HuH-7.5 (cell line): ENCODE measurements at places on chromosomes 3 and 15.

GRCh38 chr3:72630327-72630968, 217.8 kb downstream of the SHQ1 start:
- no peak for DNase-seq

GRCh38 chr3:128354788-128355542, 111.7 kb downstream of the DNAJB8 start:
- DNase-seq: no peak

DNA sequence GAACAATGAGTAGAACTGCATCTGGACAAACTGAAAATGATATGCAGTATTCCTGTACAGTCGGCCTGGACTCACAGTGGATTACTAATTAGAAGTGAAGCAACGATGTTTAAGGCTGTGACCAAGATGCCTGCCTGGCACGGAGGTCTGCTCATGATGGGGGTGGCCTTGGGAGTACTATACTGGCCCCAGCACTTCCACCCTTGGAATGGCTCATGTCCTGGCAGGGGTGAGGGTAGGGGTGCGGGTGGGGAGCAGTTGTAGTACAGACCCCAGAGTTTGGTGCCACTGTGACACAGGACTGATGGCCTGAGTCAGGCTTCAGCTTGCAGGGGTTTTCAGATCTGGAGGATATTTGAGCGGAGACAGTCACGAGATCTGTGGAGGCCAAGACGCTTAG, 55.1 kb upstream of the ICE2 start:
- no peak for DNase-seq

GRCh38 chr3:143182866-143183664, 63.5 kb downstream of the CHST2 start:
- no peak for DNase-seq

- no peak for DNase-seq
Measured at GRCh38 chr15:45873781-45874180, 239.0 kb downstream of the SQOR start.

- no peak for DNase-seq
Measured at GRCh38 chr3:64539451-64540196, 148.2 kb downstream of the ADAMTS9 start.

DNA sequence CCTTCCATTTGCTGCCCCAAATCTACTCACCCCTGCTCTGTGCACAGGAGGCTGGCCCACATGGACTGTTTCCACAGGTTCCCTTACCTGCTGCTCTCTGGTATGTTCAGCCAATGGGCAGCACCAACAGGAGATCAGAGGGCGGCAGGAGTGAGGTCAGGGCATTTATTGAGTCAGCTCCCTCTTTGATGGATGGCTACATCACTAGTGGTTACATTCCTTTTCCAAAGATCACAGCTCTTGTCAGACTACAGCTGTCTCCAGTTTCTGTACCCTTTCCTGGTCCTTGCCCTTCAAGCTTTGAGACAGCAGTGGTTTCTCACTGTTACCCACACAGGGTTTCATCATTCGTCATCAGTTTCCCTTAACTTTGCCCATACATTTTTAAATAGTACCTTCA, 325.1 kb downstream of the SUCLG2 start:
- DNase-seq: no peak

GRCh38 chr3:159482241-159482993, 506.2 kb upstream of the IL12A start:
- no peak for DNase-seq

DNA sequence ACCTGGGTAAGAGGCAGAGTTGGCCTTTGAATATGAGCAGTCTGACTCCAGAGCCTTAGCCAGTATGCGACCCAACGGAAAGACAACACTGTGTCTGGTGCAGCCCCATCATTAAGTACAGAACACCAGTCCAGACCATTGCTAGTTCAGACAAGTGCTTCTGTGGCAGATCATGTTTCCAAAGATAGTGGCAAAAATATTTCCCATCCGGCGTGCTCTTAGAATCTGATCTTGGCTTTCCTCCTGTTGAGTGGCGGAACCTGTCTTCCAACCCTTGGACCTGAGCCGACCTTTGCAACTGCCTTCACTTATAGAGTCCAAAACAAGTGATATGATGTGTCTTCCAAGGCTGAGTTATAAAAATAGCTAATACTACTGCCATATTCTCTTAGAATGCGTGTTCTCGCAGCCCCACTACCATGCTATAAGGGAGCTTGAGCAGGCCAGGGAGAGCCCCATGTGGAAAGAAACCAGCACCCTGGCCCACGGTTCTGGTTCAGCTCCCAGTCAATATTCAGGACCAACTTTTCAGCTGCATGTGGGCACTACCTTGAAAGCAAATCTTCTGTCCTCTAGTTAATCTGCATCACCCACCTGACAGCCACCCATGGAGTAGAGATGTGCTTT, 322.4 kb upstream of the SLCO3A1 start:
- DNase-seq: no peak

GRCh38 chr3:47512416-47513124, 942 bp downstream of the ELP6 start:
- no peak for DNase-seq

DNA sequence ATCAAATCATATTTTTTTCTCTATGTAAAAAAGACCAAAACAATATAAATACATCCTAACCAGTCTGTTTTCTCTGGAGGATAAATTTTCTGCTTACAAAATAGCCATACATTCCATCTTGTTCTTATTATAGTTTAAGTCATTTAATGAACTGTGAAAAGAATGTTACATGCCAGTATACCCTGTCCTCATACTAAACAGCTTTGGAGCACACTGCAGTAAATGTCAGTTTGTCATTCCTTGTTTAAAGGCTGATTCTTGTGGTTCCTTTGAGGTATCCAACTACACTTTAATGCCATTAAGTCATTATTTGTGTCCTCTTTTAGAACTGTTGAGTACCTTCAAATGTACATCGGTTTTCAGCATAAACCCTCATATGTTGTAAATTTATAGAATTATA, 52.7 kb upstream of the DCBLD2 start:
- no peak for DNase-seq

DNA sequence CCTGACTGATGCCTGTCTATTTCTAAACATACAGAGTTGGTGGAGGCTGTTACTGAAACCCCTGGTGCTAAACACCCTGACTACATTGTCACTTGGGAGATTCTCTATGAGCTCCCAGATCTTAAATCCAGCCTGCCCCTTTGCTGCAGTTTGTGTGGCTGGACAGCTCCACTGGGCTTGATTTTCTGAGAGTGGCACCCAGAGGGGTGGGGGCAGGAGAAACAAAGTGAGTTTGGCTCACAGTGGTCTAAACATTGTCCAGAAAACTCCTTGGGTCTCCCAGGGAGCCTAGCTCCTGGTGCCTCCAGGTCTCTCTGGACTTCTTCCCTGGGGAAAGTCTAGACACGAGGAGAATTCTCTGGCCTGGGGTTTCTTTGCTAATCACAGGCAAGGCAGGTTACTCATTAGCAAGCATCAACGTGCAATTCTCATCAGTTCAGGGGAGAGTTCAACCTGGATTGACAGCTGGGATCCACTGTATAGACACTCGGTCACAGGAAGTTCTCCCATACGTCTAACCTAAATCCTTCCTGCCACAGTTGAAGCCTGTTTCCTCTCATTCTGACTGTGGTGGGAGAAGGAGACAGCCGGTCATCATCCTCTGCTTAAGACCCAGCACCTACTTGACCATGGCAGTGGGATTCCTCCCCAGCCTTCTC, 7.1 kb upstream of the DLL4 start:
- no peak for DNase-seq

GRCh38 chr15:76328958-76329357, 7.6 kb upstream of the ISL2 start:
- no peak for DNase-seq

GRCh38 chr15:66186049-66186825, 67.3 kb downstream of the MEGF11 start:
- no peak for DNase-seq

- DNase-seq: no peak
Measured at GRCh38 chr3:179933914-179934313, 102.8 kb downstream of the PEX5L start.

GRCh38 chr15:85164841-85165466, 183.3 kb downstream of the PDE8A start:
- DNase-seq: no peak
